ENCODE measurements at places on chromosomes 16 and 17.

DNA sequence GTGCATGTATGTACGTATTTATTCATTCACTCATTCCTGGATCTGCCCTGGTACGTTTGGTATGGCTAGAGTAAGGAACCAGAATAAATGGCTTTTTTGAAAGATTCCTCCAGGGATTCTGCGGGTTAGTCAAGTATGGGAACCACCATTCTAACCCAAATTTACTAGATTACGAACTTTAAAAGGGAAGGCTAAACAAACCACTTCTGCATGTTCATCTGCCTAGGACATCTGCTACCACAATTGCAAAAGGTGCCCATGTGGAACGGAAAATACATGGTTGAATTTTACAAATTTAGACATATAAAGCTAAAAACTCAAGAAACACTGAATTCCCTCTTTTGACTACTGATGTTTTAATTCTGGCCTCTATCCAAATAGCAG lies 22.1 kb downstream of the CYTH1 start:
- DNase-seq, result no peak

DNA sequence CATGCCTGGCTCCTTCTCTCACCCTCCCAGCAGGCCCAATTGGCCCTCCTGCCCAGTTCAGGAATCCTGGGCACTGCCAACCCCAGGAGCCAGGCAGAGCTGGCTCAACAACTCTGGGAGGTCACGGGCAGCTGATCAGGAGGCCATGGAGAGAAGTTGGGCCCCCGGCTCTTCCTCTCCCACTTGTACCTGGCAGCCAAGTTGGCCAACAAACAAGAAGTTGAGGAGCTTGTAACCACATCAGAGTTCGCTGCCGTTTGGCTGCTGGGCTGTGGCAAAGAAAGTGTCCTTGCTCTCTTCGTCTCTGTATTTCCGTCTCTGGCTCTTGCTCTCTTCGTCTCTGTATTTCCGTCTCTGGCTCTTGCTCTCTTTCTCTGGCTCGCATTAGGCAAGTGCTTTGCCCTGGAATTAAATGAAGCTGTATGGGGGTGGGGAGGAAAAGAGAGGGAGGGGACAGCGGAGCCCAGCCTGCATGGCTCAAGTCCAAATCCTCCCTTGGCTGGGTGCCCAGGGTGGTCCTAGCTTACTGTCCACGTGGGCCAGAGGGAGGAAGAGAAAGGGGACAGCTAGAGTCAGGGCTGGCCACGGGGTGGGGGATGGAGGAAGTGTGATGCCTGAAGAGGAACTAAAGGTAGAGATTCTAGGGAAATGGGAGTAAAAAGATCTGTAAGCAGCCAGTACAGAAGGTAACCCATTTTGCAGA lies 7.8 kb upstream of the TMEM132E start:
- no peak for DNase-seq

DNA sequence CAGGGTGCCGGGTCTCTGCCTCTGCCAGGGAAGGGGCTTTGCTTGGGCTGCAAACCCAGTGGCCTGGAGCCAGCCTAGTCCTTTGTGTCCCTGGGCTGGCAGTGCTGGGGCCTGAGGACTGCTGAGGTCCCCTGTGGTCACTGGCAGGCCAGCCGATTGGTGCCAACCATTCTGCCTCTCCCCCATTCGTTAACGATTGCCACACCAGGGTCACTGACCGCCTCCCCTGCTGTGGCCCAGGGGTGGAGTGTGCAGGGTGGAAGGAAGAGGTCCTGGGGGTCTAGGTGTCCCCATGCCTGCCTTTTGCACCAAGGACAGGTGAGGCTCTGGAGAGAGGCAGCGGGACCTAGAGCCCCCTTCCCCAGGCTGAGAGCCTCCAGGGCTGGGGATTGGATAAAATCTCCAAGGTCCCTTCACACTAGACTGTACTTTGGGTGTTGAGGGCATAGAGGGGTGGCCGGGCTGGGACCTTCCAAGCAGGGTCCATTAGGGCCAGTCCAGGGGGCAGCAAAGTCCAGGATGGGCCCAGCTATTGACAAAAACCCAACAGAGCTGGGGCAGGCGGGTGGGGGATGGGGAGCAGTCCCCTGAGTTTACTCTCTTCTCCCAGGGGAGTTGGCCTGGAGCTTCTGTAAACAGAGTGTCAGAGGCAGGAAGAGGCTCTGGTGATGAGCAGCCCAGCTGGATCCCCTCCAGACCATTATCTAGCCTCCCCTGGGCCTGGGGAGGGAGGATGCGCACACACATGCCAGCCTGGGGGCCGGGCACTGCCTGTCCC lies 1.1 kb downstream of the VASN start:
- no peak for DNase-seq

DNA sequence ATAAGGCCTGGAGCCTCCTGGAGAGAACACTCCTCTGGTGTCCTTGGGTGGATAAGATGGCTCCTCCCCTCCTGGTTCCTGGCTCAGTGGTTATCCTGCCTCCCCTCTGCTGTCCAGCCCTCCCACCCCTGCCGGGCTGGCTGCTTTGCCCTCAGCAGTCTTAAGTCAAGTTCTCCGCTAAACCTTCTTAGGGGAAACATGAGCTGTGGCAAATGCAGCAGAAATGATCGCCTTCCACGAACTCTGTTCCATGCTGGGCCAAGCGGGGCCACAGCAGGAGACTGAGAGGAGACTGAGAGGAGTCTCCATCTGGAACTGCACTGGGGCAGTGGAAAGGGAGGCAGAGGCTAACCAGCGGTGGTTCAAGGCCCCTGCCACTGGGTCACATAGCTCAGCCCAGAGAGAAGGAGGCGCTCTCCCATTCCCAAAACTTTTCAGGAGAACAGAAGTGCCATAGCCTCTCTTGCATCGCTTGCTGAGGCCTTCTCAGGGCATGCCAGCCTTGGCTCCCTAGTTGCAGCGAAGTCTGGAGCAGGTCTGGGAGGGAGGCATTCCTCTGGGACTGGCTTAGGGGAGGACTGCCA lies 26.9 kb downstream of the TNS4 start:
- DNase-seq, result no peak

- DNase-seq, result no peak
Observed at GRCh38 chr17:57565176-57565575, 179.9 kb downstream of the CCDC182 start.

- DNase-seq, result peak; percentile 42
Observed at GRCh38 chr16:77675464-77676324, 46.6 kb upstream of the NUDT7 start.

- DNase-seq, result no peak
Observed at GRCh38 chr17:65593855-65594845, 32.7 kb upstream of the AXIN2 start.

DNA sequence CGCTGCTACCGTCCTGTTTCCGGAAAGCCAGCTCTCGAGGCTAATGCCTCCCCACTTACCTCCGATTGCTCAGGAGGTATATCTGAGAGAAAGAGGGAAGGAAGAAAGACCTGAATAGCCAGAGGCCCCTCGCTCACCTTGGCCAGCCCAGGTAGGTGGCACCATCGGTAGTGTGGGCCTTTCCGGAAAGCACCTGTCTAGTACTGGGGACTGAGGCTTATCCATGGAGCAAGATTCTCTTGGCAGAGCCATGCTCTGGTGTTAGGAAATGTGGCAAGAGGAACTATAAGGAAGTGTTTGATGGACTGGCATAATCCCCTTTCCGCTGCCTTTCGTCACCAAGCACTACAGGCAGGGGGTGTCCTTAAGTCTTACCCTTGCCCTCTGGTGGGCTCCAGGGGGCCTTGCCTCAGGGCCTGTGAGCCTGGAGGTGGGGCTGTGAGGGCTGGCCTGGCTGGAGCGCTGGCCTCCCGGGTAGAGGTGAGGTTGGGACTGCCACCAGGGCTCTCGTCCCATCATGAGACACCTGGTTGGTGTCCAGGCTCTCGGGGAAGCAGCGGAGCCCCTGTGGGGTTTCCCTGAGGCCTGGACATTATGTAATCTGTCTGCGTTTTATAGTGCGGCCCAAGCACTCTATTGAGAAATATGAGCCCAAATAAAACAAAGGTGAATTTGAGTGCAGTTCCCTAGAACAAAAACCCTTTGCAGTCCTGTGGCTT lies 2.9 kb downstream of the CMIP start:
- DNase-seq, result no peak

- no peak for DNase-seq
Observed at GRCh38 chr16:78127130-78127529, 27.7 kb downstream of the WWOX start.

DNA sequence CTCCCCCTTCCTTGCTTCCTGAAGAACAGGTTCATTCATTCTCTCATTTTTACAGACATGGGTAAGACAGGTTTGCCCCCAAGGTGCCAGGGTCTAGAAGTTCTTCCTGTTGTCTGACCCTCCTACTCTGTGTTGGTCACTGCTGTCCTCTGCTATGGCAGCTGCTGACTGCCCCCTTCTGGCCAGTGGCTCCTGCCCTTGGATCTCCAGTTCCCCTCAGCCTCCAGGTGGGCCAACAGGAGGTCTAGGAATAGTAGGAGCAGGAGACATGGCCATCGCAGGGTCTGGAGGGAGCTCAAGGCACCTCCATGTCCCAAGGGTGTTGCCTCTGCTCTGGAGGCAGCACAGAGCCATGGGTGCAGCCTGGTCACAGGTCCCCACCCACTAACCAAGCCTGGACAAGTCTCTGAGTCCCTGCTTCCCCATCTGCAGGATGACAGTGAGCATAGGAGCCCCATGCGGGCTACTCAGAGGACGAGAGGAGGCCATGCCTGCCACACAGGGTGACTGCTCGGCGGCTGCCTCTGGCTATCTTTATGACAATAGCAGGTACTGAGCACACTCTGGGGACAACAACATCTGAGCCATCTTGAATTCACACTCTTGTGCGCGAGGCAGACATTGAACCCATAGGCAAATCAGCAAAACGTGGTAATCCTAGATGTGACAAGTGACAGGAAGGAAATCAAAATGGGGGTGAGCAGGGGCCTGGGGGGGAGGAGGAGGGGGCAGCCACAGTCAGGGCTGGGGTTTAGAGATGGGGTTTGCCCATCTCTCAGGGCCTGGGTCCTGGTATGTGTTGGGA lies 27.0 kb upstream of the NXPH3 start:
- DNase-seq, result no peak

Data from activated CD8-positive, alpha-beta memory T cell treated with anti-CD3 and anti-CD28 coated beads for 48 hours (primary cell).